H1 (cell line): ENCODE measurements at places on chromosomes 2 and 18.

DNA sequence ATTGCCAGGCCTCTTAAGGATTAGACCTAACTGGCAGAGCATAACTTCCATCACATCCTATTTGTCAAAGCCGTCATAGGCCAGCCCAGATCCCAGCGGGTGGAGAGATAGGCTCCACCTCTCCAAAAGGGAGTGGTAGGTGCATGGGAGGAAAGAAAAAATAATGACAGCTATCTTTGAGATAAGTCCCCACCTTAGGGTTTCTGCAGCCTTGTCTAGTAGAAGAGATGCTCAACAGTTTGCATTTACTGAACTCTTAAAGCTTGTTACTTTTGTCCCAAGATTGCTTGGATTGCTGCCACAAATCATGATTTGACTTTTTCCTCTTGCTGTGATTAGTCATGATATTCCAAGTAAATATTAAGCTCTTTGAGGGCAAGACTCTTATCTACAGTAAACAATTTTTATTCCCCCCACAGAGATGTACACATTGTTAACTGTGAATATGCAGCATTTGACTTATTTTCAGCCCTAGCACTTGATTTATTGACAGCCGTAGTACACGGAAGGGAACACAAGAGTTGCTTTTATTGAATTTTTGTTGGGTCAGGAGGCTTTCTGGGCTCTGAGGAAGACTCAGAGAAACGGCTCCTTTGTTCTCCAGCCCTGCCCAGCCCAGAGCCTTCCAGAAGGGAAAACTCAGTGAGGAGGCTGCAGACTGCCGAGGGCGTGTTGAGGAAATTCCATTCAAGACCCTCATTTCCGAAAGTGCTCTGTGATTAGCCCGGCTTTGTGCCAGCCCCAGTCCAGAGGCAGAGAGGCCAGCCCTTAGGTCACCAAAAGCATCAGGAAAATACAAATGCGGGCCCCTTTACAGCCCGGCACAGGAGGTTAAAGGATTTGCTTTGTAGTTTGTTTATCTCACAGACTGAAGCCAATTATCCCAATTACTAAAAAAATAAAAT lies 75.5 kb upstream of the ZNF532 start:
- DNase-seq: no peak

DNA sequence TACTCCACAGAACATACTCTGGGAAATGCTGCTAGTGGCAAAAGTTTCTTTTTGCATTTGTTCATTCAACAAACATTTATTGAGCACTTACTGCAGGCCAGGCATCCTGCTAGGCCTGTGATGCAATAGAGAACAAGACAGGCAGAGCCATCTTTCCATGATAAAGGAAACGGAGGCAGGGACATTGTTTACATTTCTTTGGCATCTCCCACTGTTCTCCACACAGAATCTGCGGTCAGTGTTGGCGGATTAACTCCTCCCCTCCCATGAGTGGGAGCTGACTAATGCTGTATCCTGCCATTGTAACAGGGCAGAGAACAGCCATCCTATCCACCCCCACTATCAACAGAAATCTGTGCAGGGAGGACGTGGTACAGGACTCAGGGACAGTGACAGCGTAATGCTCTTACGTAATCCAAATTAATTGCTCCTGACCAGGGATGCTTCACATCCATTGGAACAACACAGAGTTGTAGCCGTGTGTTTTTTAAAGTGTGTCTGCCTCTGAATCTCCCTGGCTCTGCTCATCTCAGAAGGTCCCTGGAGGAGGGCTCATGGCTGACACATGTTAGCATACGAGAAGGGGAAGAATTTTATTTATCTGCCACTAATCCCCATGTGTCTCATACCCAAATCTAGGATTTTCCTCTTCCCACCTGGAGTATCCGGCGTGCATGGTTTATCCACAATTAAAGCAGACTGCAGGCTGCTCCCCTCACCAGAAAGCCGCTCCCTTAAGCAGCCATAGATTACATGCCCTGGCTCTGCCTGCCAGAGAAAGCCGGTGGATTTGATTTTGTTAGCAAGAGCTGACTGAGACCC lies 32.3 kb downstream of the STEAP3 start:
- DNase-seq: no peak

- DNase-seq: no peak
Measured at GRCh38 chr2:85648619-85649018, 19.4 kb downstream of the SFTPB start.

DNA sequence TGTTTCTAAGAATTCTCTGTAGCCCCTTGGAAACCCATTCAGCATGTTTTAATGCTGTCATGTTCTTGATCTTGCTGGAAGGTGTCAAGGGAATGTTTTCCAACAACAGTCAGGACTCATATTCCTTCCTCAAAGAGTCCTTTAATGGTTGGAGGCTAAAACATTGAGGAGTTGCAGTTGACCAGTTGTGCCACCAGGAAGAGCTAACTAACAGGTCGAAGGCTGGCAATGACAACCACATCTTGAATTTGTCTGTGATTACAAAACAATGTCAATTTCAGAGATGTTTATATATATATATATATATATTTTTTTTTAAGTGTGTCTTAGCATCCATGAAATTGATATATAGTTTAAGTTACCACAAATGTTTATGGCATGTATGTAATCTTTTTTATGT lies 151.5 kb downstream of the INO80D start:
- DNase-seq: no peak

GRCh38 chr18:47999801-48000248 lies 69.4 kb upstream of the SMAD2 start:
- DNase-seq: no peak

GRCh38 chr2:17115042-17115441 lies 403.2 kb downstream of the RAD51AP2 start:
- no peak for DNase-seq
